ENCODE measurements at places on chromosomes 6 and 20.

- DNase-seq = no peak
These were observed 263.1 kb upstream of the ZFP64 start for GRCh38 chr20:52454660-52455059.

DNA sequence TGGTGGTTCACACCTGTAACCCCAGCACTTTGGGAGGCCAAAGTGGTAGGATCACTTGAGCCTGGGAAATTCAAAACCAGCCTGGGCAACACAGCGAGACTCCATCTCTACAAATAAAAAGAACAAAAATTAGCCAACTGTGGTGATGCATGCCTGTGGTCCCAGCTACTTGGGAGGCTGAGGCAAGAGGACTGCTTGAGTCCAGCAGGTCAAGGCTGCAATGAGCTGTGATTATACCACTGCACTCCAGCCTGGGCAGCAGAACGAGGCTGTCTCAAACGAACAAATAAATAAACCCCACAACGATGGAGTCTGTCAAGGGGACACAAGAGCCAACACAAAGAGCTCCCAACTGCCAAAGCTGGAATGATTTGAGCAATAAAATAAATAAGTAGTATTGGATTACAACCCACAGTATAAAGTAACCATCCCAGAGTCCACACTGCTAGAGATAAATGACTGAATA lies 13.5 kb downstream of the ZMYND8 start:
- DNase-seq = no peak

DNA sequence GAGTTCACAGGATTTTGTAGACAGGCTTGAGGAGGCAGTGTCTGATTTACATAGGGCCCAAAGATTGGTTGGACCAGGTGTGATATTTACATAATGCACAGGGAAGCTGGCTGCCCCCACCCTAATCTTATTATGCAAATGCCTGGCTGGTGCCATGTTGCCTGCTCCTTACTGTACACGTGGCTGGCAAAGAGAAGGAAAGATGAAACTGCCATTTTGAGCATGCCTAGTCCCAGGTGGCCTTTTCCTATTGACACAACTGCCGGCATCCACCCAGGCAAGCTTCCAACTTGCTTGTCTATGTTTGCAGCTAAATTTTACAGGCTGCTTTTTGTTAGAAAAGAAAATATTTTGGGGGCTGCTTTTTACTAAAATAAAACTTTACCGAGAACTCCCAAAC lies 174.6 kb downstream of the LMBRD1 start:
- no peak for DNase-seq

DNA sequence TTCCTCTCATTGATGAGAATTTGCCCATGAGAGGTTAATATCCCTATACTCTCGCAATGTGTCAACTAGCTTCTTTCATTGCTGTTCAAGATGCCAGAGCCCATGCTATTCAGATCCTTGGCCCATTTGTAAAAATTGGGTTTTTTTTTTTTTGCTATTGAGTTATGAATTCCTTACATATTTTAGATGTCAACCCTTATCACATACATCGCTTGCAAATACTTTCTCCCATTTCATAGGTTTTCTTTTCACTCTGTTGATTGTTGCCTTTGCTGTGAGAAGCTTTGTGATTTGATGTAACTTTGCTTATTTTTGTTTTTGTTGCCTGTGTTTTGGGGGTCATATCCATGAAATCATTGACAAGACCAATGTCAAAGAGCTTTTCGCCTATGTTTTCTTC lies 32.2 kb upstream of the IPCEF1 start:
- DNase-seq = no peak

- DNase-seq = no peak
These were observed 72.3 kb upstream of the SOX4 start for GRCh38 chr6:21521276-21521675.
